ENCODE measurements at places on chromosomes 7 and 10.

- no peak for DNase-seq
Observed at GRCh38 chr7:28570970-28571288, 158.6 kb downstream of the CREB5 start.

GRCh38 chr7:17774716-17775288 lies 165.5 kb downstream of the SNX13 start:
- no peak for DNase-seq

DNA sequence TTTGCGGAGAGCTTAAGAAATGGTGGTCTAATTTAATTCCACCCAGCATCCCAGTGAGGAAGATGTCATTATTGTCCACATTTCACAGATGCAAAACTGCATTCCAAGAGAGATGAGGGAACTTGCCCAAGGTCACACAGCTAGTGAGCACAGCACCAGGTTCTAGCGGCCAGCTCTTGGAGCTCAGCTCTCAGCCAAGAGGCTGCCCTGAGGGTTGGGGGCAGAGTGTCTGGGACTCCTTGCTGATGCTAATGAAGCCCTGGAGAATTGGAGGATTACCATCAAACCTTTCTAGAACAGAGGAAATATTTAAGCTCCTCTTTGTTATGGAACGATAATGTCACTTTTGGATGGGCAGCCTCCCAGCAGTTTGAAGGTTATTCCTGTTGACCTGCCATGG lies 48.0 kb downstream of the PLPP4 start:
- no peak for DNase-seq

- DNase-seq = no peak
Observed at GRCh38 chr10:100303724-100304319, 17.3 kb upstream of the BLOC1S2 start.

- DNase-seq = no peak
Observed at GRCh38 chr10:52297747-52298146, 16.3 kb upstream of the DKK1 start.

GRCh38 chr7:4461531-4461930 lies 220.6 kb upstream of the FOXK1 start:
- DNase-seq = no peak

DNA sequence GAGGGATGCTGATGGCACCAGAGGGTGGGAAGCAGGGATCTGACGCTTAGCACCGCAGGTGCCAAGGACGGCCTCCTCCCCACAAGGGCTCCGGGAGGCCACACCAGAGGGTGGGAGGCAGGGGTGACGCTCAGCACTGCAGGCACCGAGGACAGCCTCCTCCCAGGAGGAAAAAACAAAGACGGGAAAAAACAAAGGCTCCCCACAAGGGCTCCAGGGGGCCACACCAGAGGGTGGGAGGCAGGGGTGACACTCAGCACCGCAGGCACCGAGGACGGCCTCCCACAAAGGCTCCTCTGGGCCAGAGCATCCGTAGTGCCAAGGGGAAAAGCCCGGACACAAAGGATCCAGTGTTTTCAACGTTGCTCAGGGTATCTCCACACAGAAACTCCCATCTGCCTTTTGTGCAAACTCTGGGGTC lies 25.6 kb downstream of the DIP2C start:
- no peak for DNase-seq

DNA sequence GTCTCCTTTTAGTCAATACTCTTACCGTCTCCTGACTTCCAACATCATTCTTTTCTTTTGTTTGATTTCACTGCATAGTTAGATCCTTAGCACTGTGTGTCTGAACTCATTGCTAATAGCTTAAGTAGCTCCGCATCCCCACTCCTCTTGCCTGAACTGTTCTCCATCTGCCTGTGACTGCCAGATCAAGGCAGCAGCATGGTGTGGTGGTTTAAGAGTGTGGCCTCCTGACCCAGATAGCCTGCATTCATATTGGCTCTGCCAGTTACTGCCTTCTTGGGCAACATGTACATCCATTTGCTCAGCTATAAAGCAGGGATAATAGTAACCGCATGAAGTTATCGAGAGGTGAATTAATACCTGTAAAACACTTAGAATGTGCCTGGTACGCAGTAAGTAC lies 50.8 kb downstream of the SUFU start:
- DNase-seq = no peak

DNA sequence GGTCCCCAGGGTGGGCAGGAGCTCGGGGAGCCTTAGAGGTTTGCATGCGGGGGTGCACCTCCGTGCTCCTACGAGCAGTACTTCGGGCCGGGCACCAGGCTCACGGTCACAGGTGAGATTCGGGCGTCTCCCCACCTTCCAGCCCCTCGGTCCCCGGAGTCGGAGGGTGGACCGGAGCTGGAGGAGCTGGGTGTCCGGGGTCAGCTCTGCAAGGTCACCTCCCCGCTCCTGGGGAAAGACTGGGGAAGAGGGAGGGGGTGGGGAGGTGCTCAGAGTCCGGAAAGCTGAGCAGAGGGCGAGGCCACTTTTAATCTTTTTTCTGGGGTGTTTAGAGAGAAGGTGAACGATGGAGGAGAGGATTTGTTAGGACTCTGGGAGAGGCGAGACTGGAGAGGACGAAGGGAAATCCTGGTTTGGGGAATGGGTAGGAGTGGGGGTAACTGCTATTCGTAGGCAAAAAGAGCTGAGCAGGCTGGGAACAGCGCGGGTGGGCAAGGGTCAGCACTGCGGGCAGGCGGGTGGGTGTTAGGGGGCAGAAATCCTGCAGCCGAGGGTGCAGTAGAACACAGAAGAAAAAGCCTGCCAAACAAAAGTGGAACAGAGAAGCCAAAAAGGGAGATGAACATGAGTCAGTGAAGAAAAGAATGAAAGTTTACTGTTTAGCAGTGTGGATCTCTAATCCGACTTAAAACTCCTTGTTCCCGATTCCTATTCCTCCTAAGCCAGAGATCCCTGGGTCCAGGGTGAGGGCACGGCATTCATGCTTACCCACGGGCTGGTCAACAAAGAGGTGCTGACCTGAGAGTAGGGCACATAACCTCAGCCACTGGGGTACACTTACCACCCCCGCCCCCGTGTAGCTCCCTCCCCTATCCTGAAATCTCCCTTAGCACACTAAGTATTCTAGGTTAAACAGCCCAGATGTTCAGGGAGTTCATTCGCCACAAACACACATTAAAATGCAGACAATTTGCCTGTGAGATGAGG lies 26.9 kb downstream of the PRSS2 start:
- DNase-seq = peak; percentile 41

- DNase-seq = peak; percentile 66
Observed at GRCh38 chr7:50349963-50350944, 45.7 kb downstream of the IKZF1 start.

DNA sequence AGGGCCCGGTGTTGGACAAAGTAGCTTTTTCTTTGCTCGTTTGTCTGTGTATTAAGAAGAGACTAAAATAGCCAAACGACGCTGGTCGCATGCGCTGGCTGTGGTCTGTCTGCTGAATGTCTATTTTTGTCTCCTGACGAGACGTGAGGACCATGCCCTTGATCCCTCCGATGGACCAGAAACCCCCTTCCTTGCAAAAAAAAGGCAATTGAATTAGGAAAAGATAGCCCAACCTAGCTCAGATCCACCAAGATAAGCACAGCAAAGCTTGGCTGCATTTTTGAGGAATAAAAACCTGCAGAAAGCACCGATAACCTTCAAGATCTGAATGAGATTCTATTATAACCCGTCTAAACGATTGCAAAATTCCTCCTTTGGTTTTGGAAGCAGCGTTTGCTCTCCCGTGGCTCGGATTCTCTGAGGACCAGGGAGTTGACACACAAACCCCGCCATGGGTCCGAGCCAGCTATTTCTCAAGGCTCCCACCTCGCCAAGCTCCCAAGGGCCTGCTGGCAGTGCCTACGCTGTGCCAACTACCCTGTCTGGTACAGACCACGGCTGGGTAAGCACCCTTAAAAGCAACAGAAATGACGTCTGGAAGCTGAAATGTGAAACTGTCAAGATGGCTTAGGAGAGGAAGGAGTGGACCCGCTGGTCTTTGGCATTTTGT lies 17.7 kb upstream of the TTYH3 start:
- DNase-seq = no peak

GRCh38 chr10:74437822-74438221 lies 286.8 kb downstream of the ADK start:
- DNase-seq = no peak

DNA sequence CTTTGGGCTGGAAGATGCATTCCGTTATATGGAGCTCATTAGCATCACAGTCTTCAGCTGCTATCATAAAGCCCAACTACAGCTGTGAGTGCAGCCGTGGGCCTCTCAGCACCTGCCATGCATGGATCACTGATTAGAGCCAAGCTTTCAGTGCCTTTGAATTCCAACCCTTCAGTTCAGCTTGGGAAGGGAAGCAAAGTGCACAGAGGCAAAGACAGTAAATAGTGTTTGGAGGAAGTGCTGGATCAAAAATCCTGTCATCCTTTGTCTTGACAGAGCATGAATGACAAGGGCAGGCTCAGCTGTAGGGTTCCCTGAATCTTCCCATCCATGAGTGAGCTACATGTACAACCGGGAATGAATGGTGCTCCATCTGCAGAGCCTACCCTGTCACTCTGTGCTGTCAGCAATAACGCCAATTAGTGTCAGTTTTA lies 153.7 kb downstream of the DNAJB9 start:
- DNase-seq = no peak

DNA sequence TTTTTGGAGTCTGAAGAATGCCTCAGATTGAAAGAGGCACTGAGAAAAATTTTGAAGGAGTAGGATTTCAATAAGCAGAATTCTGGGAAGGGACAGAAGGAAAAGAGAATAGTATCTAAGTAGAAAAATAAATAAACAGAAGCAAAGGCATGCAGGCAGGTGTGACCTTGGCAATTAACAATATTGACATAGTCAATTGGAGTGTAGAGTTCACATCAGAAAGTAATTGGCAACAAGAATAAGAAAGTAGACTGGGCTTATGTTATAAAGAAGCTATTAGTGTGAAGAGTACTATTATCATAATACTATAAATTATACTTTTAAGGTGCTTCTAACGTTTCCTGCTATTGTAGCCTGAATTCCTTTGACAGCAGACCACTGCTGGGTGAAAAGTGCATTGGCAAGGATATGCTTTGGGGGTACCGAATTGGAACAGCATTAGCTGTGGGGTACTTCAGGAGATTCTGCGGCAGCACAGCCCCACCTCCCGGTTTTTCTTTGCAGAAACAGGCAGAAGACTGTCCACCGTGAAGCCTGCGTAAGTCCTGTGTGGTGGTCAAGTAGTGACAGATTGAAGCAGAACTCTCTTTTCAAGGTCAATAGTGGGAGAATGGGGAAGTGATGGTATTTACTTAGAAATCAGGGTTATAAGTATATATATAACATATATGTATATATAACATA lies 357.0 kb downstream of the THSD7A start:
- no peak for DNase-seq

DNA sequence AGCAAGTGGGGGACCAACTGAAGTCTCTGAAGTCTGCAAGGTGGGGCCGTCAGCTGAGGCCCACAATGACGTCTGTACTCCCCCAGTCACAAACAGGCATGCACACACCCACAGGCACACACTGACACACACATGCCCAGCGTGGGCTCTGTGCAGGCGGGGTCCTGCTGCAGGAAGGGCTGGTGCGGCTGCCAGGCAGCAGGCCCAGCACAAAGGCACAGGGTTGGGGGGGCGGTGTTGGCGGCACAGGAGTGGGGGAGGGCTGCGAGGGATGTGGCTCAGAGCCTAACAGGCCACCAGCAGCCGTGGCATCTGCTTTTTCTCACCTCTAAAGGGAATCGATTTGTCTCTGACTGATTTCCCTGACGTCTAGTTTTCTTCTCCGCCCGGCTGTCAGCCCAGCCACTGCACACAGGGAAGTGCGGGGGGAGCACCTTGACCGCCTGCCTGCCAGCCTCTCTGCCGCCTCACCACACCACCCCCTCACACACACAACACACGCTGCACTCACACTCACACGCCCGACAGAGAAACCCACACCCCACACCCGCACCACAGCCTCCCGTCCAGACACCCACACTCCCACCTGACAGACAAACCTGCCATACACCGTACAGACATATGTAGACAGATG lies 43.5 kb upstream of the ZMIZ1 start:
- DNase-seq = peak; percentile 29

GRCh38 chr10:15408557-15408956 lies 37.5 kb upstream of the FAM171A1 start:
- DNase-seq = no peak

DNA sequence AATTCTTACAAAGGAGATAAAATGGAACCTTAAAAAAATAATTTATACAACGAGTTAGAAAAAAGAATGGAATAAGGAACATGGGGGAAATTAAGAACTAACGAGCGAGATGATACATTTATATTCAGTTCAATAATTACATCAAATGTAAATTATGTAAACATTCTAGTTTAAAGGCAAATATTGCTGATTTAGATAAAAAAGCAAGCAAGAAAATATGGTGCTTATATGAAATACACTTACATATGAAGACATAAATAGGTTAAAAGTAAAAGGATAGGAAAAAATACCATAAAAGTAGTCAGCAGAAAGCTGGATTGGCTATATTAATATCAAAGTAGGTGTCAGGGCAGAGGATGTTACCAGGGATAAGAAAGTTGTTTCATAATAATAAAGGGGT lies 127.0 kb upstream of the AHR start:
- DNase-seq = no peak

GRCh38 chr10:100976906-100977305 lies 7.6 kb downstream of the SEMA4G start:
- no peak for DNase-seq

GRCh38 chr10:3323865-3324498 lies 151.4 kb upstream of the PITRM1 start:
- no peak for DNase-seq

- no peak for DNase-seq
Observed at GRCh38 chr10:64558094-64558835, 1037.1 kb downstream of the REEP3 start.

- DNase-seq = no peak
Observed at GRCh38 chr10:132927824-132928223, 14.5 kb downstream of the CFAP46 start.

DNA sequence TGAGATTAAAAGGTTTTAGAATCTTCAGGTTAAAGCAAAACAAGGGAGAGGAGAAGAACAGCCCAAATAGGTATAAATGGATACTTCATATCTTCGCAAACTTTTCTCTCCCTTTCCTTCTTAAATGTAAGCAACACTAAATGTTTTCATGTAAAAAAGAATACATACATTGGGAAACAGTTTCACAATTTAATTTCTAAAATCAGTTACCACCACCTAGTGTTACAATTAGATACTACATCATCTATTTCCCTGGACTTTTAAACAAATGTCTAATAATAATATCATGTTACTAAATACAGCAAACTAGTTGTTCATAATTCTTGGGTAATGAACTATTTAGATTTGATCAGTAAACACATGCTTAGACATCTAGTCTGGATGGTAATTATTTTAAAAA lies 35.8 kb downstream of the MINDY3 start:
- no peak for DNase-seq

Data from activated CD4-positive, alpha-beta T cell treated with anti-CD3 and anti-CD28 coated beads, Interleukin-2, amount 50 U/mL, for 1 hour (primary cell).